ENCODE measurements at places on chromosomes 1 and 21. TPM values are rescaled to one million over a fixed set of nuclear protein-coding genes. Genes with fewer than 3 reads are reported as not detected.

Gene TDRD5
- polyA plus RNA-seq = not detected

- no peaks in the 10 kb centered on the region for H3K27me3 ChIP-seq
- H3K4me1 ChIP-seq = no peaks in the 10 kb centered on the region
- H3K4me3 ChIP-seq = no peak overlapping the region
These were observed 23.9 kb downstream of the RAB3B start for GRCh38 chr1:51966559-51966958.

Gene ACOT7
- polyA plus RNA-seq = 6.2 TPM

DNA sequence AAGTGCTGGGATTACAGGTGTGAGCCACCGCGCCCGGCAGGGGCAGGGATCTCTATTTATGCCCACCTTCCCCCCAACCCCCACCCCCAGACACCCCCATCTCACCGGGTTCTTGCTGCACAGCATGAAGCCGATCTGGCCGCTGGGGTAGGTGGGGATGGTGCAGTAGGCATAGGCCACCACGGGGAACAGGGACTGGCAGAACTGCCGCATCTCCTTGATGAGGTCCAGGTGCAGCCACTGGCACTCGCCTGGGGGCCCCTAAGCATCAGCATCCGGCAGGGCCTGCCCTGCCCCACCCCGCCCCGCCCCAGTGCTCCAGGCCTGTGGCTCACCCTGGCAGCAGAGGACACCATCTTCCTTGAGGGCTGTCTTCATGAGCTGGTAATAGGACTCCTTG, 4.1 kb downstream of the SRM start:
- H3K27me3 ChIP-seq = no peaks in the 10 kb centered on the region
- peaks cover 2% of the 10 kb centered on the region for H3K4me1 ChIP-seq
- H3K27ac ChIP-seq = no peak overlapping the region

DNA sequence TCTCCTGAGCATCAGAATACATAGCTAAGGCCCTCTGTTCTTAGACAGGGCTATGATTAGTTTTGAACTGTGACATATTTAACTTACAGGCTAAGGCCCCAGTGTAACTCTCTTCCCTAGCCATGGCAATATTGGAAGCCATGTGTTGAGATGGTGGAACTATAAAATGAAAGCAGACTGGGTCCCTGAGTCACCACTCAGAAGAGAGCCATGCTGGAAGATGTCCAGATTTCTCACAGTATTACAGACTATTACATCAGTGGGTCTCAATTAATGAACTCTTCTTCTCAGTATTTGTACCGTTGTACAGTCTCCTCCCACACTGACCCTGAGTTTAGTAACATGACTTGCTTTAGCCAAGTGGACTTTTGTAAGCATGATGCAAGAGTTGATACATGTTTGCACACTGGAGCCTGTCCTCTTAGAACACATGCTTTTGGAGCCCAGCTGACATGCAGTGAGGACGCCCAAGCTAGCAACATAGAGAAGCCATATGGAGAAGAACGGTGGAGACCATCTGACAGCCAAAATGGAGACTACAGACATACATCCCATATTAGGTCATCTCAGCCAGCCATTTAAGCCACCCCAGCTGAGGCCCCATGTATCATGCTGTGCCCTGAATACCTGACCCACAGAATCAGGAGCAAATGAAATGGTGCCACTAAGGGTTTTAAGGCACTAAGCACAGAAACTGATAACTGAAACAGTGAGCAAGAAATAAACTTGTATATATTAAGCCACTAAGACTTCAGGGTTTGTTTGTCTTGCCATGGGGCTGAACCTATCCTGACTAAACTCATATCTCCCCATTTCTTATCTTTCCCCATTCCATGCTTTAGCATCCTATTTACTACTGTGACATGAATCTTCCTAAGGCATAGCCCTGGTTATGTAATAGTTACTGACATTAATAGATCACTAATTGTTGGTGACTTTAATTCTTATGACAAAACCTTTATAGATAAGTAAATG, 24.4 kb downstream of the TBX15 start:
- no peaks in the 10 kb centered on the region for H3K27me3 ChIP-seq
- no peak for DNase-seq
- no peak overlapping the region for H3K4me3 ChIP-seq
- no peaks in the 10 kb centered on the region for H3K4me1 ChIP-seq
- H3K36me3 ChIP-seq = no peaks in the 10 kb centered on the region
- H3K27ac ChIP-seq = no peak overlapping the region

Gene TATDN3
- polyA plus RNA-seq = 16.5 TPM

Gene SLAMF7
- polyA plus RNA-seq = 0.21 TPM

DNA sequence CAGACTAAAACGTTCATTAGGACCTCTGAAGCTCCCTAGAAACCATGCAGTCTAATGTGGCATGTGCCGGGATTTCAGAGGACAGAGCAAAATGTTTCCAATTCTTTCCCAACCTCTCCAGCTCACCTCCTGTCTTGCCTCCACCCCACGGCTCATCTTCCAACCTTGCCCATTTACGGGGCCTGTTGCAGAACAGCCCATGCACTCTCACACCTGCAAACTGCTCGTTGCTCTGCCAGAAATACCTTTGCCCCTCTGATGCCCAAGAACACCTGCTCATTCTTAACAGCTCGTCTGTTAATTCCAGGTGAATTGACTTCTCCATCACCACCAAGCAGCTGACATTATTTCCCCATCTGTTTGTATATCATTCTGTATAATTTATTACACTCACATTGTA, 53.9 kb upstream of the LBR start:
- no peak for DNase-seq
- H3K4me3 ChIP-seq = no peak overlapping the region
- no peak overlapping the region for H3K27ac ChIP-seq
- no peaks in the 10 kb centered on the region for H3K36me3 ChIP-seq

DNA sequence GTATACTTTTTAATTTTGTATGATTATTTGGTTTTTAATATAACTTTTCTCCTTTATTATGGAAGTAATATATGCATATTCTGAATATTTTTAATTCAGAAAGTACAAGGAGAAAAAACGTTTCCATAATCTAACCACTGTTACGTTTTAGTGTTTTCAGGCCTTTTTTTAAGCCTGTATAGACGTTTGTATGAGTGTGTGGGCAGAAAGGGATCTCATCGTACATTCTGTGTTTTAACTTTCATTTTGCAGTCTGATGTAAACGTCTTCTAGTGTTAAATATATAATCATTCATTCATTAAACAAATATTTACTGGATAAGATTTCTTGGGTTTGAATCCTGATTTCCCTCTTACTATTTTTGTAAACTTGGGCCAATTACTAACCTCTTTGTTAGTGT, 38.0 kb upstream of the PLEKHO1 start:
- H3K4me3 ChIP-seq = no peak overlapping the region
- no peak overlapping the region for H3K27ac ChIP-seq
- H3K4me1 ChIP-seq = peaks cover 29% of the 10 kb centered on the region
- H3K27me3 ChIP-seq = no peaks in the 10 kb centered on the region
- DNase-seq = no peak
- no peaks in the 10 kb centered on the region for H3K36me3 ChIP-seq

Gene HJV
- not detected for polyA plus RNA-seq

DNA sequence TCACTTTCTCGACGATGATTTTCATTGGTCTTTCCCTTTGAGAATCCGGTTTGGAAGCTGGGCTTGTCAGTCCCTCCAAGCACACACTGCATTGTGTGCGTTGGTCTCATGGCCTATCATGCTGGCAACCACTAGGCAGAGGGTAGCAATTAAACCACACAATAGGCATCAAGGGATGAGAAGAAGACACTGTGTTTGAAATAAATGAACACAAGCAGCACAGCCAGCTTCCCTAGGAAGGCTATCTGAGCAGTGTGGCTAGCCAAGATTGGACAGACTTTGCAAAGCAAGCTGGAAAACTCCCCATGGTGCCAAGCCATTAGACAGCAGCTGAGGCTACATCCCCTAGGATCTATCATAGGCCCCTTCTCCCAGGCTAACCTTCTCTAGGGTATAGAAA, 288.7 kb downstream of the NUF2 start:
- H3K4me3 ChIP-seq = no peak overlapping the region
- DNase-seq = no peak
- H3K27ac ChIP-seq = no peak overlapping the region
- H3K27me3 ChIP-seq = no peaks in the 10 kb centered on the region
- H3K4me1 ChIP-seq = no peaks in the 10 kb centered on the region

Gene EPHA2
- not detected for polyA plus RNA-seq

Gene SCNM1
- polyA plus RNA-seq = 72.3 TPM

Measured in naive thymus-derived CD4-positive, alpha-beta T cell (primary cell).